ENCODE measurements at places on chromosomes 3 and 15.

DNA sequence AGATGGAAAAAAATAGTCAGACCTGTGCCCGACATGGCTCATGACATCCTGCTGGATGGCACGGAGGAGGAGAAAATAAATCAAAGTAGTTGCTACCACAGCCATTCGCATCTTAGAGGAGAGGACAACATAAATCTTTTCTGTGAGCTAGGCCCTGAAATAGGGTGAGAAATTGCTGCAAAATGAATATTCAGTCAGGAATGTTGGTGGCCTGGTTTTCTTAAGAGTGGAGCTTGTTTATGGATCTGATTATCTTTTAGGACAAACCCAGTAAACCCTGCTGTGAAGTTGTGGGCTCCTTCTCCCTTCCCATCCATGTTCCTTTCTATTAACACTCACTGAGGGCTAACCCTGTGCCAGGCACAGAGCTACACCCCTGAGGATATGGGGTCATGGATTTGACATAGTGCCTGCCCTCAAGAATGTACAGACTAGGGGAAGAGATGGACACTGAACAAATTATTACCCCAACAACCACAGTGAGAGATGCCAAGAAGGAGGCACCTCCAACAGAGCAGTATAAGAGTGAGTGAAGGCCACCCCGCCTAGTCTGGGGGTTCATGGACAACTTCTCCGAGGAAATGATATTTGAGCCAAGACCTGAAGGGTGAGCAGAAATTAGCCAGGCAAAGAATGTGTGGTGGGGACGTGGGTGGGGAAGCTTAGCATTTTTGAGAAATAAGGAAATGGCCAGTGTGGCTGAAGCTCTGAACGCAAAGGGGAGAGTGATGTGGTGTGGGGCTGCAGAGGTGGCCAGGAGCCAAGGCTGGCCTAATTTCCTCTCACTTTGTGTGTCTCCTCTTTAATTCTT lies 68.9 kb upstream of the ARL8B start:
- DNase-seq, result no peak

DNA sequence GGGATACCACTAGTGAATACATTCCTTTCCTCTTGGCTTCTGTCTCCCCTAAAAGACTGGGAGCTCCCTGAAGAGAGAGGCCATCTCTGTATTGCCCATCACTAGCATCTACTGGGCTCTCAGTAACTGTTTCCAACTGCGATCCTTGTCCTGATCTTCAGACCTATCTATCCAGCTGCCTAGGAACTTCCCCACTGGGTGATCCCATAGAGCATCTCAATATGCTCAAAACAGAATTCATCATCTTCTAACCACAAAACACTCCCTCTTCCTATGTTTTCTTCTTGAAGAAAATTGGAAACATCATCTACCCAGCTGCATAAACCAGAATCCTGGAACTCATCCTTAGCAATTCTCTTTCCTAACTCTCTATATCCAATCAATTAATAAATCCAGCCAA lies 54.6 kb downstream of the PLD1 start:
- DNase-seq, result no peak

GRCh38 chr15:90481023-90481422 lies 48.7 kb upstream of the CRTC3 start:
- DNase-seq, result no peak

DNA sequence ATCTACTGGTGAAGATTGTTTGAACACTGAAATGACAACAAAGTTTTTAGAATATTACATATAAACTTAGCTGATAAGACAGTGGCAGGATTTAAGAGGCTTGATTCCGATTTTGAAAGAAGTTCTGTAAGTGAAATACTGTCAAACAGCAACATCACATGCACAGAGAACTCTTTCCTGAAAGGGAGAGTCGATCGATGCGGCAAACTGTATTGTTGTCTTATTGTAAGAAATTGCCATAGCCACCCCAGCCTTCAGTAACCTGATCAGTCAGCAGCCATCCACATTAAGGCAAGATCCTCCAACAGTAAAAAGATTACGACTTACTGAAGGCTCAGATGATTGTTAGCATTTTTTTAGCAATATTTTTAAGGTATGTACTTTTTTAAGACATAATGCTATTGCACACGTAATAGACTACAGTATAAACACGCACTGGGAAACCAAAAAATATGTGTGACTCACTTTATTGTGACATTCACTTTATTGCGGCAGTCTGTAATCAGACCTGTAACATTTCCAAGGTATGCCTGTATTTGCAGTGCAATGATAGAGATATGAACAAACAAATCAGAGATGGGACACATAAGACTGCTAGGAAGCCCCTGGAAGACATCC lies 225.6 kb upstream of the UBE2E1 start:
- DNase-seq, result no peak

DNA sequence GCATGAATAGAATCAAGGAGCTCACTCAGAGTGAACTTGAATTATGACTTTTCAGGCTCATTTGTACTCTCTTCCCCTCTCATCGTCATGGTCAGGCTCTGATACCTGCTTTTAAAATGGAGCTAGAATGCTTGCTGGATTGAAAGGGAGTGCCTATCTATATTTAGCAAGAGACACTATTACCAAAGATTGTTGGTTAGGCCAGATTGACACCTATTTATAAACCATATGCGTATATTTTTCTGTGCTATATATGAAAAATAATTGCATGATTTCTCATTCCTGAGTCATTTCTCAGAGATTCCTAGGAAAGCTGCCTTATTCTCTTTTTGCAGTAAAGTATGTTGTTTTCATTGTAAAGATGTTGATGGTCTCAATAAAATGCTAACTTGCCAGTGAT lies 9.6 kb downstream of the CCNDBP1 start:
- no peak for DNase-seq

DNA sequence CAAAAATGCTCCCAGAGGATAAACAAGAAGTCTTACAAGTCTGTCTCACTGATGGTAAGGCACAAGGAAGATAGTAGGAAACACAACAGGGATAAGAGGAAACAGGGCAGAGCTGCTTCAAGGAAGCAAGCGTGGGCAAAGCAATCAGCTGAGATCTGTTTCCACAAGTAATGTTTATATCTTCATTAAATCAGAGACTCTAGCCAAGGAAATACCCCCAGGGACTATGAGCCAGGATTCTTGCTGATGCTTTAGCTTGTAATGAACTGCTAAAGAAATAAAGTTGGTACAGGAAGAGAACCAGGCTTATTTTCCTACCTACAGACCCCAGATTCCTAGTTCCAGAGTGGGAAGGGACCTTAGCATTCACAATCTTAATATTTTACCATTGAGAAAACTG lies 112.7 kb upstream of the C3orf80 start:
- DNase-seq, result no peak

DNA sequence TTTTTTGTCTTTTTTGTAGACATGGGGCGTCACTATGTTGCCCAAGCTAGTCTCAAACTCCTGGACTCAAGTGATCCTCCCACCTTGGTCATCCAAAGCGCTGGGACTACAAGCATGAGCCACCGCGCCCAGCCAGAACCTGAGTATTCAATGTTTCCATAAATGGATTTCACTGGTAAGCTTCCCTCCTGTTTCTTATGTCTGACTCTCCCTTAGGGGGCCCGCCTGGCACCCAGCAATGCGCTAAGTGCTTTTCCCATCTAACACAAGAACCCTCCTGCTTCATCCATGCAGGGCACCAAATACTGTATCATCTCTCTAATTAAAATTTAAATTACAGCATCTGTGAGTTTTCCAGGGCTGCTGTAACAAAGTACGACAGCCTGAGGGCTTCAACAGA lies 44.9 kb downstream of the KLF15 start:
- no peak for DNase-seq

DNA sequence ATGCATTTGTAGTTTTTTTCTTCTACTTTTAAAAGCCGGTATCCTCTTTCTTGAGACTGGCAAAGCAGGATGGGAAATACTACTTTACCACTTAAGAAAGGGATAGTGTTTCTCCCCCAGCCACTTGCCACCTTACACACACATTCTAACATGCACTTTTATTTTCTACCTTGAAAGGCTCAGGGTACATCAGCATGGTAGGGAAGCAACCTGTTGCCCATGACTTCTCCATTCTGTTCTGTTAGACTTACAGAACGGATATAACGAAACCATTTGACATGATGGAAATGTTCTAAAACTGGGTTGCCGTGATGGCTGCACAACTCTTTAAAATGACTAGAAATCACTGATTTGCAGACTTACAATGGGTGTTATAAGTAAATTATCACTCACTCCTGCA lies 405.5 kb downstream of the SHQ1 start:
- no peak for DNase-seq

DNA sequence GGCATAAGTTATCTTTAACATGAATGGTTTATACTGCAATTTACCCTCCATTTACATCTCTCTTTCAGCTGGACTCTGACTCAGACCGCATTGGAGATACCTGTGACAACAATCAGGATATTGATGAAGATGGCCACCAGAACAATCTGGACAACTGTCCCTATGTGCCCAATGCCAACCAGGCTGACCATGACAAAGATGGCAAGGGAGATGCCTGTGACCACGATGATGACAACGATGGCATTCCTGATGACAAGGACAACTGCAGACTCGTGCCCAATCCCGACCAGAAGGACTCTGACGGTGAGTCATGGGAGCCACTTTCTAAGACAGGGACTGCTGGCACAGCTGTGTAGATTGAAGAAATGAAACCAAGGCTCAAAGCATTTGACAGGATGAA lies 11.6 kb downstream of the THBS1 start:
- DNase-seq, result no peak

DNA sequence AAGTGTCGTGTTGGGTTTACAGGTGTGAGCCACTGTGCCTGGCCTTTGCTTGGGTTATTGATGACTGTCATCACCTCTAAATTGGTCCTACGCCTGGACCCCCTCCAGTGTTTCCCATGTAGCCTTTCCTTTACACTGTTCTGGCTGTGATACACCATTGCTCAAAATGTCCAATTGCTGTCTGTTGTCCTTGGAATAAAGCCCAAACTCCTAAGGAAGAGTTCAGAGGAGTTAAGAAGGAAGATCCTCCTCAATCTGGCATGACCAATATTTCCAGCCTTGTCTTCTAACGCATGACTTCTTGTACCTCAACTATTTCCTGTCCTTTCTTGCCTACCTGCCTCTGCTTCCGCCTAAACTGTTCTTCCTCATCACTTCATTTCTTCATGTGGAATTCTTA lies 113.1 kb downstream of the POLR2M start:
- DNase-seq, result no peak

GRCh38 chr15:59157840-59158700 lies 48.6 kb upstream of the LDHAL6B start:
- no peak for DNase-seq

- no peak for DNase-seq
These were observed 197.6 kb upstream of the CFAP20DC start for GRCh38 chr3:59247402-59247841.

DNA sequence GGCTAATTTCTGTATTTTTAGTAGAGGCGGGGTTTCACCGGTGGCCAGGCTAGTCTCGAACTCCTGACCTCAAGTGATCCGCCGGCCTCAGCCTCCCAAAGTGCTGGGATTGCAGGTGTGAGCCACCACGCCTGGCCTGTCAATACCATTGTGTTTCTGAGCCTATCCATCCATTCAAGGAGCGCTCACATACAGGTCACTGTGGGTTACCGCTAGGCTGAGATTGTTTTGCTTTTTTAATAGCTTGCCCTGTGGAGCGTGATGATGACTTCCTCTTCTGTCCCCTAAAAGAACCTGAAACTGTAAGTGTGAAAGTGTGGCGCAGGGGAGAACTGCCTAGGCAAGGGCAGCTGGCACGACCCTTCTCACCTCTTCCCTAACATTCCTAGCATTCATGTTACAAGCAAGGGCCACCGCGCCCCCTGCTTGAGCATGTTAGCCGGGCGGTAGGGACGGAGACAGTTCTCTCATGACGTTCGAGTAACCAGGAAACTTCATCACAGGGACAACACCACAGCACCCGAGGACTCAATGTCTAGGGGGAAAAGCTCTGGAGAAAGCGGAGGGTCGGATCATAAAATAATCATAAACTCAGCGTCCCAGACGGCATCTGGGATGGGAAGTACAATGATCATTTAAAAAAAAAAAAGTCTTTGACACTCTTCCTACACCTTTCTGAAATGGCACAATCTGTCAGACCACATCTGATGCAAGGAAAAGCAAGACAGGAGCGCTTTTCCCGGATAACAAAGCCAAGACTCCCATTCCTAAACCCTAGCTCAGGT lies 790 bp downstream of the LAMP3 start:
- DNase-seq, result peak; percentile 56
